Activated CD4-positive, alpha-beta T cell treated with anti-CD3 and anti-CD28 coated beads, Interleukin-2, Interleukin-6, amounts not matched to agents 100 ng/mL and 50 ng/mL, durations not matched to agents 16 hours and 8 hours (primary cell): ENCODE measurements at places on chromosomes 12 and 14.

DNA sequence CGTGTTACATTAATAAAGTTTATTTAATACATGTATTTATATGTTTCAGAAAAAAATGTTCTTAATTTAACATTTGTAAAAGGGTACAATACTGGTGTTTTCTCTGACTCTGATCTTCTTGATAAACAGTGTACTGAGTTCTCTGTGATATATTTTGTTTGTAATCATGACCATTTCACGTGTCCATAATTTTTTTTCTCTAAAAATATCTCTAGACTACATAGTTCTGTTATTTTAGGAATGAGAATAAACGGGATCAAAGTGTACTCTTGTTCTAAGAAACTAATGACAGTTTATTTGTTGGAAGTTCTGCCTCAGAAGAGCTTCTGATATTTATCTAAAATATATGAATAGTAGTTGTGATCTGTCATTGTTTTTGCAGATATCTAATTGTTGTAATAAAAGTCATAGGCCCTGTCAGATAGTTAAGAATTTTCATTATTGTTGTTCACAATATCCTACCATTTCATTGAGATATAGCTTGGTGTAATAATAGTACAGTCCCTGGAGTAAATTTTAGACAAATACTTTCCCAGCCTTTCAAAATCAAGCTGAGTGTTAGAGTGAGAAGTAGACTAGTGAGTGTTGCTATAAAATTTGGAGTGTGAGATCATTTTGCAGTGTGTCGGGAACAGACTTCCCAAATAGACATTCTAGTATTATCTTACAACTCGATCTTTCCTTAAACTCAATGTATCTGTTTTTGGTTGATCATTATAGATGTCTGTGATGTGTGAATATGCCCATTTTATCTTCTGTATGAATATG is 86.2 kb downstream of the ERC1 start:
- no peak for DNase-seq

DNA sequence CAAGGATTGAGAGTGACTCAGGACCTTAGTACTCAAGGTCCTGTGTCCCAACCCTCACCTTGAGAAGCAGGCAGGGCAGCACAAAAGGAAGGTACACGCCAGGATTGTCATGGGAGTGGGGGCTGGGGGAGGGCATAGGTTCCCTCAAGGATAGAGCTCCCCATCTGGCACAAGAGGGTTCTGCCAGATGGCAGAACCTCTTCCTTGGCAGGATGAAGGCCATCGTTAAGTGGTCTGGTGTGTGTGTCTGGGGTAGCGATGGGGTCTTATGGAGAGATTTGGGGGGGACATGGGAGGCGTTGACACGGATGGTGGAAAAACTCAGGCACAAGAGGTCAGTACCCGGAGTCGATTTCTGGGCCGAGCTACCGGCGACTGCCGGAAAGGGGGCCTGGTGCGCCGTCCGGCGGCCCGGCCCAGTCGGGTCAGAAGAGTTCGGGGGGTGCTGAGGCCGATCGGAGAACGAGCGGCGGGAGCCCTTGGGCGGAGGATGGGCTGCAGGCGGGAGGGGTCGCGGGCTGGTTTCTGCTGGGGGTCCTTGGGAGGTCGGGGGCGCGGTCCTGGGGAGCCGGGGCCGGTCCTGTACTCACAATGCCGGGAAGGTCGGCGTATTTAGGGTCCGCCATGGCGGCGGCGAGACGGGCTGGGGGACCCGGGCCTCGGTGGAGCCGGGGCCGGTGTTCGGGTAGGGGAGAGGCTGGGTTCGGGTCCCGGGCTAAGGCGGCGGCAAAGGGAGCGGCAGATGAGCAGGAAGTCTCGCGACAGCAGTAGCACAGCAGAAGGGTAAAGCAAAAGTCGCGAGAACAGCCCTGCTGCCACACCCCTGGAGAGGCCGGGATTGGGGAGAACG is at the start of gene DCTN2:
TSS of gene DCTN2 (minus strand) at position 755 of the 850 bp plus-strand sequence. CDS start at position 626, 129 bp downstream.
- peak; percentile 98 for DNase-seq

- DNase-seq, result no peak
Measured at GRCh38 chr12:92452763-92453162, 250.0 kb upstream of the PLEKHG7 start.

GRCh38 chr14:69013943-69014782 is 35.1 kb upstream of the ACTN1 start:
- DNase-seq, result no peak

DNA sequence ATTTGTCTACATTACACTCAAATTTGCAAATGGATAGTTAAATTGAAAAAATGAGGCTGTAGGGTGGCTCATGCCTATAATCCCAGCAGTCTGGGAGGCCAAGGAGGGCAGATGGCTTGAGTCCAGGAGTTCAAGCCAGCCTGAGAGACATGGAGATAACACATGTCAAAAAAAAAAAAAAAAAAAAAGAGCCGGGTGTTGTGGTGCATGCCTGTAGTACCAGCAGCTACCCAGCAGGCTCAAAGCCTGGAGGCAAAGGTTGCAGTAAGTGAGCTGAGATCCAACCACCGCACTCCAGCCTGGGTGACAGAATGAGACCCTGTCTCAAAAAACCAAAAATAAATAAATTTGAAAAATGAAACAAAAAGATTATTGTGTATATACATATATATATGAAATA is 119.9 kb upstream of the MGAT4C start:
- no peak for DNase-seq

DNA sequence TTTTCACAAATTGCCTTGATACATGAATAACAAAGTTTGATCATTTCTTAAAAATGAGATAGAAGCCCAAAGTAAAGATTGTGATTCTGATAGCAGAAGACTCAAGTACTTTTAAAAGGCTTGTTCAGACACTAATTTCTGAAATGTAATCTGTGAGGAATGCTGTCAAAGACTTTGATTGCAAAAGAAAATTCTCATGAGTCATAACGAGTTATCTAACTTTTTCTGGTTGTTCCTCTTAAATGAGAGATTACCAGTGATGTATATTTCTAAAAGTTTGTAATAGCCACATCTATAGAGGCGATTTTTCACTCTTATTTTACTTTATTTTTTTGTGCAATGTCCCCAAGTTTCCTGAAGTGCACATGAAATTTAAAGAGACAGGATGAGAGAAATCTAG is 7.0 kb downstream of the PYGL start:
- DNase-seq, result no peak

DNA sequence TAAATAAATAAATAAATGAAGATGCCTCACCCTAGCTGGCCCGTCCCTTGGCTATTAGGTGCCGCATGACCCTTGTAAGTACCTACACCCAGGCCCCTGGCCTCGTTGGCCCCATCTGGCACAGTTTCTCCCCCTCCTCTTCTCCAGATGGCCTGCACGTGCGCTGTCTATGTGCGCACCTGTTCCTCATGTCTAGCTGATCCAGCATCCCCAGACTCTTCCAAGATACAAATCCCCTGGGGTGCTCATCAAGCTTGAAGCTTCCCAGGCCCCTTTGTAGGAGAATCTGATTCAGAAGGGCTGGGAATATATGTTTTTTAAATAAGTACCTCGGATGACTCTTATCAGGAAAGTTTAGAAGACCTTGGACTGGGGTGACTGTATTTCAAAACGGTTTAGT is 133.3 kb downstream of the CHST11 start:
- DNase-seq, result no peak

DNA sequence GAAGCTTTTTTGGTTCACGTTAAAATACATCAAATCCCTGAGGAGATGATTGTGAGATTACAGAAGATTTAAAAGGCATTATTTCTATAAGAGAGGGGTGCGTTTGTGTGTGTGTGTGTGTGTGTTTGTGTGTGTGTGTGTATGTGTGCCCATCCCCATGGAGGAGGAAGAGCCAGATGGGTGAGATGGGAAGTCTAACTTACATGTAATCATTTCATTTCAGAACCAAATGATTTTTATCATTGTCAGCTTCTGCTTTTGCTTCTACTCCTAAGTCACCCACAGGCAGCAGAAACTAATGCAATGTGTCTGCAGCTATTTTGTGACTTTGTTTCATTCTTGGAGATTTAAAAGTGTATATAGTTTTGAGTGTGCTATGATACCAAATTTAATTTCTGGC is 68.7 kb downstream of the SLC4A8 start:
- no peak for DNase-seq

GRCh38 chr12:39606712-39607423 is 12.7 kb downstream of the ABCD2 start:
- DNase-seq, result no peak

- DNase-seq, result no peak
Measured at GRCh38 chr14:95183532-95184412, 26.4 kb upstream of the DICER1 start.

GRCh38 chr12:96907671-96908422 is 790 bp downstream of the NEDD1 start:
- DNase-seq, result peak; percentile 28

GRCh38 chr12:84825149-84825548 is 87.5 kb downstream of the SLC6A15 start:
- DNase-seq, result no peak
